ENCODE measurements at places on chromosomes 7 and 10. TPM values are rescaled to one million over a fixed set of nuclear protein-coding genes. Genes with fewer than 3 reads are reported as not detected.
A peak's percentile ranks its signal among the peaks of the same experiment; 100 is the strongest.

The LRMDA gene
- 21.0 TPM for total RNA-seq

- DNase-seq: no peak
- no peaks in the 10 kb centered on the region for H3K27me3 ChIP-seq
- no peaks in the 10 kb centered on the region for H3K36me3 ChIP-seq
- peaks cover 30% of the 10 kb centered on the region for H3K4me1 ChIP-seq
- H3K4me3 ChIP-seq: no peak overlapping the region
- H3K27ac ChIP-seq: no peak overlapping the region
Measured at GRCh38 chr7:92699560-92699959, 109.4 kb upstream of the FAM133B start.

DNA sequence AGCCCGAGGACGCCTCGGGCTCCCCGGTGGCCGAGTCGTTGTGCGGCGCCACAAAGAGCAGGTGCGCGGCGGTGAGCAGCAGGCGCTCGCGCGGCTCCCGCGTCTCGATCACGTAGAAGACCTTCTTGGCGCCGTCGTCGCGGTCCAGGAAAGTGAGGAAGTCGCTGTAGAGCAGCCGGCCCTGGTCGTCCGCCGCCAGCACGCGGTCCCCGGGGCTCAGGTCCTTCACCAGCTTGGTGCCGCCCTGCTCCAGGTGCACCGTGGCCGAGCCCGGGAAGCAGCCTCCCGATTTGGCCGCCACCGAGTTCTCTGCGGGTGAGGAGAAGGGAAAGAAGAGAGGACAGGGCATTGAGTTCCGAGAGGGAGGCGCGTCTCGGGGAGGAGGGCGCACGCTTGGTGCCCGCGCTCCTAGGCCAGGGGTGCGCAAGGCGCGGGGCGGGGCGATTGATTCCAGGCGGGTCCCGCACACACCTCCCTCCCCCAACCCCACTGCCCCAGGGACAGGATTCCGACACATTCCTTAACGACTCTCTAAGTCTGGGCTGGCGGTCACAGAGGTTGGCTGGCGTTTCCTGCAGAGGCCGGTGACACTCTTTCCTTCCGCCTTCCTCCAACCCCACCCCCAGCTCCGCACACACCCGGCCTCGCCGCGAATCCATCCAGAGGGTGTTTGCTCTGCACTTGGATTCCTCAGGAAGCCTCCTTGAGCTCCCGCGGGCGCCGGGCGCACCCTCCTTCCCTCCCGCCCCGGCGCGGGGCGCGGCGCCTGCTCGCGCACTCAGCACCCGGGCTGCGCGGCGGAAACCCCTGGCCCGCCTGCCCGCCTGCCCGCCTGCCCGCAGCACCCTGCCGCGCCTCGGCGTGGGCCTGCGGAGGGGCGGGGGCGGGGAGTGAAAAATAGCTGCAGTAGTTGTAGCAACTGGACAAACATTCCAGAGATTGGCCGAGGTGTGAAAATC, 8.6 kb downstream of the SHH start:
- H3K36me3 ChIP-seq: no peaks in the 10 kb centered on the region
- H3K4me1 ChIP-seq: peaks cover 23% of the 10 kb centered on the region
- DNase-seq: peak; percentile 86
- H3K27ac ChIP-seq: peak overlapping the region; percentile 62
- H3K27me3 ChIP-seq: peaks cover 66% of the 10 kb centered on the region

DNA sequence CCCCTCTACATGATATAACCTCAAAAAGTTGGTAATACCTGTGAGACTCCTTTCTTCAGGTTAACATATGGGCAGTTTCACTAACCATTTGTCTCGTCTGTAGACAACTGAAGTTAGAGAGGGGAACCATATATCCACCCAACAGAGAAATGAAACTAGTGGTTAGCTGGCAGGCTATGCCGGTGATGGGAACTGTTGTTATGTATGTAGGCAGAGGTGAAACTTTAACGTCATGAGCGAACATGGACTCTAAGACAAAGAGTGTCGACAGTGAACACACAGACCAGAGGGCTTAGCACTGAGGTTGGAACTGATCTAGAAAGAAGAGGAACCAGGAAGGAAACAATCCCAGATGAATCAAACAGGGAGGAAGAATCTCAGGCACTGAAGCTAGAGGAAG, 112.4 kb downstream of the ELMO1 start:
- no peak overlapping the region for H3K27ac ChIP-seq
- no peak overlapping the region for H3K4me3 ChIP-seq
- no peaks in the 10 kb centered on the region for H3K36me3 ChIP-seq

DNA sequence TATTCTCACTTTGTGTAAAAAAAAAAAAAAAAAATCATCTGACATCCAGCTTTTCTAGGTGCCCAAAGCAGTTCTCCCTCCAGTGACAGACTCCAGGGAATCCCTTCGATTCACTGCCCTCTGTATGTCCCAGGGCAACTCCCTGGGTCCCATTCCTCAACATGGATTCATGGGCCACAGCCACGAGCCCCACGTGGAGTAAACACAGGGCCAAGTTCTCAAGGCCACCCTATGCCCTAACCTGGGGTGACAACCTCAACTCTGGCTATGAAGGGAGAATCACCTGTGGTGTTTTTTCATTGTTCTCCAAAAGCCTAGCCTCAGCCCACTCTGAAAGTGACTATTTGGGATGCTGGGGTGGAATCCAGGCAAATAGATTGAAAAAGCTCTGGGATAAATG, 3.4 kb downstream of the BNIP3 start:
- no peak for DNase-seq
- H3K4me1 ChIP-seq: peaks cover 37% of the 10 kb centered on the region
- H3K27me3 ChIP-seq: peaks cover 39% of the 10 kb centered on the region
- H3K36me3 ChIP-seq: no peaks in the 10 kb centered on the region

GRCh38 chr7:21377545-21377944, 50.3 kb upstream of the SP4 start:
- H3K27me3 ChIP-seq: no peaks in the 10 kb centered on the region
- DNase-seq: no peak
- H3K36me3 ChIP-seq: no peaks in the 10 kb centered on the region
- no peak overlapping the region for H3K4me3 ChIP-seq

Data from left lung (tissue), 14 donors.